ENCODE measurements at places on chromosomes 3 and 15.

DNA sequence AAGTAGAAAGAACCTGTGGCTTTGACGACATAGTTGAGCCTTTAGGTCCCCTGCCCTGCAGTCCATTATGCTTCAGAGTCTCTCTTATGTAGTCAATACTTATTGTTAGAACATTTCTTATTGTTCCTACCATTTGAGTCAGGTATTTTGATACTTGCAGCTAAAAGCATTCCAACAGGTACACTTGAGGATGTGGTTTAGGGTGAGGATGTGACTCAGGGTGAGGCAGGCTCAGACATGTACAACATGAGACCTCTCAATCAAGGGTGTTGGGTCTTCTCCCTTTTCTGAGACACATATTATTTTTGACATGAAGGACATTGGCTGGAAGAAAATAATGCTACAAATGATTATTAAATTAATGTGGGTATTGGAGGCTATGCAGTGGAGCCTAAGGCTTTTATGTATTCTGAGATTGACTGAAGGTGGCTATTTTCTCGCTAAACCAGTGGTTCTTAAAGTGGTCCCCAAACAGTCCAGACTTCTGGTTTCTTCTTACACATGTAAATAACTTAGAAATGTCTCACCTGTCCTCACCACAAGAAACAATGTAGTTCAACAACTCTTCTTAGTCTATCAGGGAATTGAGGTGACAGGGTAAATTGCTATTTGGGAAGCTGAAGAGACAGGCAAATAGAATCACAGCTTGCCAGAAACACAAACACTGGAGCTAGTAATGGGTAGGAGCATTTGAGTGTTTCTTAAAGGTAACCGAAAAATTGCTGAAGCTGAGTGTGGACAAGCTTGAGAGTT is 135.5 kb upstream of the ZPLD1 start:
- no peak for DNase-seq

DNA sequence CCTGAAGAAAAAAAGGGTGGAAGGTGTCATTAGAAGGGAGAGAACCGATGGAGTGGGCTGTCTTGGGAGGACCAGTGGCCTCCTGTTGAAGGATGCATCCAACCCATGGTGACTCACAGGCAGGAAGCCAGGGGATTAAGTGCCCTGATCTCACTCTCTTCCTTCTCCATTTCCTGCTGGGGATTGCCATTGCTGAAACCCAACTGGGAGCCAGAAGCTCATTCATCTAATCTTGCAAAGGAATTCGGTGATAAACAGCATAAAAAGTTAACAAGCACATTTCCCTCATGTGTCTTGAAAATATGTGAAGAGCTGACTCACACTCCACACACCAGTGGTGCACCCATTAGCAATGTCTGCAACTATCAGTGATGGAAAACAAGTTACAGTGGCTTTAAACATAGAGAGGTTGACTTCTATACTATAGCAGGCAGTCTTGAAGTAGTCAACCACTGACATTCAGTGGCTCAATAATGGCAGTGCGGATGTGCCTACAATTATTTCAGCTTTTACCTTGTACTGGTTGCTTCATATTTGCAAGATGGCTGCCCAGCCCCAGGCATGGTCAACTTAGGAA is 12.8 kb upstream of the CSRNP1 start:
- DNase-seq: peak; percentile 93

- DNase-seq: no peak
Observed at GRCh38 chr3:98892263-98892662, 9.2 kb downstream of the DCBLD2 start.

GRCh38 chr3:62142331-62143085 is 230.8 kb downstream of the FEZF2 start:
- DNase-seq: no peak

DNA sequence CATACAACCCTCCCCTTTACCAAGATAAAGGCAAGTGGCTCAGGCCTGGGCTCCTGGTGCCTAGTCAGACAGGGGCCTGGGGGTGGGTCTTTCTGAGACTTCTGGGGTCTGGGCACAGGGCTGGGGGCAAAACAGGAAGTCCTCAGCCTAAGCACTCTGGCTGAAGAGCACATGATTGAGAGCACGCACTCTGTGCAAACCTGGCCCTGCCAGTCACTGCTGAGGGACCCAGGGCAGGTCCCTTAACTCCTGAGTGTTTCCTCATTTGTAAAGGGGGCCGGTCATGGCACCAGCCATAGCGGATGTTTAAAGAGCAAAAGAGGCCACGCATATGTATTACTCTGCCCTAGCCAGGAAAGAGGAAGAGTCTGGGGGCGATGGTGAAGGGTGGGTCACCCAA is 16.0 kb downstream of the TKT start:
- no peak for DNase-seq

DNA sequence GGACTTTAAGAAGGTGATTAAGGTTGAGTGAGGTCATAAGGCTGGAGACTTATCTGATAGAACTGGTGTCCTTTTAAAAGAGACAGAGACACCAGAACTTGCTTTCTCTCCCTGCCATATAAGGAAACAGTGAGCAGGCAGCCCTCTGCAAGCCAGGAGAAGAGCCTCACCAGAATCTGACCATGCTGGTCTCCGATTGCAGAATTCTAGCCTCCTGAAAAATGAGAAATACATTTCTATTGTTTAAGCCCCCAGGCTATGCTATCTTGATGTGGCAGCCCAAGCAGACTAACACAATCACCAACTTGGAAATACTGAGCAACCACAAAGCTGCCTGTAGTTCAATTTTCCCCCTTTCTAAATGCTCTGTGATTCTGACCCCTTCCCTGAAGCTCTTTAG is 161.4 kb upstream of the RARB start:
- DNase-seq: no peak

DNA sequence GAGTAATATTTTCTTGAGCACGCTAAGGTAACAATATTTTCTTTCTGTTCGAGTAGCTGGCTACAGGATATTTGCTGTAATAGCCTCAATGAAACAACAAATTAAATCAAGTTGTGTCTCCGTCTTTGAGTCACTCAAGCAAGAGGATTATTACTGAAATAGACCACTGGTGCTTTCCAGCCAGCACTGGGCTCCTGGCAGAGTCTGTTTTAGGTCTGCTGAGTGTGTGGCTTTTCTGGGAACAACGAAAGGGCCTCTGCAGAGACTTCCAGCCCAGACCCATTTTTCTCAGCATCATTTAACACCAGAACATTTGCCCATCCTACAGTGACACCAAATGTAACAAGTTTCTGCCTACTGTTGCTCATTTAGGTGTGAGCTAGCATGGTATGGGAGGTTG is 652.9 kb downstream of the MAGI1 start:
- no peak for DNase-seq

GRCh38 chr15:77856705-77857346 is 220.7 kb downstream of the TBC1D2B start:
- no peak for DNase-seq

DNA sequence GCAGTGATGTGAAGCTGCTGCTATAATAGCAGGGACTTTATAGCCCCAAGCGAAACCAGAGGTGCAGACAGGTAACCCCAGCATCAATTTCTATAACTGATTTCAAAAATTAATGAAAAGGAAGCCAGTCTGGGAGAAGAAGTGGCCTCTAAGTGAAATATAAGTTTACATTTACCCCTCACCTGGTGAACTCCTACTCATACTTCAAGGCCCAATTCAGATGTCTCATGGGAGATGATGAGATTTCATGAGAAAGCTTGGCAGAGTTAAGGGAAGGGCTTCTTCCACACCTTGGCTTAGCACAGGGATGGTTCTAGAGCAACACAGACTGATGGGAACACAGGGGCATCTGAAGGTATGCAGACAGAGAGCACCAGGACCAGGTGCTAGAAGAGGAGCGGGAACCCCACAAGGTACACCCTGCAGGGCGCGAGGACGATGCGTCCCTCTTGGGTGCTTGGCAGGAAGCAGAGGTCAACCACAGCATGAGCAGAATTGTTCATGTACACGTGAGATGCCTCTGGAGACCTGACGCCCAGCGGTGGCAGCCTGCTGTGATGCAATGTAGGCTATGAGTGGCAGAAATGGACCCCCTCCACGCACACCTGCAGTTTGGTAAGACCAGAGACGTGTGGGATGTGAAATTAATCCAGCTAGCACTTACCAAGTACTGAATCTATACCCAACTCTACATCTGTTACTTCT is 102.9 kb downstream of the SRGAP3 start:
- no peak for DNase-seq

- DNase-seq: no peak
Observed at GRCh38 chr3:133949438-133949837, 53.8 kb upstream of the RAB6B start.
